A549 treated with CpdA at 1 μM for 4 hours (cell line): ENCODE measurements at places on chromosomes 13 and 19. TPM values are rescaled to one million over a fixed set of nuclear protein-coding genes. Genes with fewer than 3 reads are reported as not detected.

The GAPDHS gene
- not detected in 5 replicates for total RNA-seq

The ZNF540 gene
- 0.14 to 0.22 TPM in 2 of 5 replicates, not detected in the others for total RNA-seq

The ZFP28 gene
- total RNA-seq = 2.8 to 4.4 TPM (median 3.5 TPM) in 5 replicates

The KLK5 gene
- total RNA-seq = 0.17 TPM in 1 of 5 replicates, not detected in the others

The RAX2 gene
- not detected in 5 replicates for total RNA-seq

The MAG gene
- total RNA-seq = not detected in 5 replicates

The CDKN2D gene
- total RNA-seq = 4.4 to 6.6 TPM (median 4.8 TPM) in 5 replicates

The CD22 gene
- 0.59 to 1.4 TPM (median 0.90 TPM) in 5 replicates for total RNA-seq

The OR7C1 gene
- total RNA-seq = not detected in 5 replicates

The EFNA2 gene
- total RNA-seq = 0.98 to 2.3 TPM (median 1.7 TPM) in 5 replicates

The ZNF575 gene
- 1.4 to 2.7 TPM (median 1.9 TPM) in 5 replicates for total RNA-seq

The DACT3 gene
- total RNA-seq = 0.19 to 0.41 TPM (median 0.38 TPM) in 5 replicates

The CYP2S1 gene
- total RNA-seq = 24.4 to 29.1 TPM (median 28.3 TPM) in 5 replicates

The OR2Z1 gene
- total RNA-seq = not detected in 5 replicates

The ZNF524 gene
- 14.0 to 19.4 TPM (median 18.4 TPM) in 5 replicates for total RNA-seq

The VSTM2B gene
- not detected in 5 replicates for total RNA-seq

The ZNF573 gene
- 1.3 to 2.6 TPM (median 2.1 TPM) in 5 replicates for total RNA-seq

The GIPC3 gene
- 0.13 to 0.28 TPM (median 0.21 TPM) in 5 replicates for total RNA-seq

The ZNF497 gene
- total RNA-seq = 0.85 to 1.9 TPM (median 1.6 TPM) in 5 replicates

The TMED1 gene
- 25.8 to 31.9 TPM (median 29.8 TPM) in 5 replicates for total RNA-seq

The LILRB4 gene
- total RNA-seq = 0.07 TPM in 1 of 5 replicates, not detected in the others

The KLK3 gene
- total RNA-seq = not detected in 5 replicates

The ANKLE1 gene
- 0.30 to 0.94 TPM (median 0.66 TPM) in 5 replicates for total RNA-seq

The CNN1 gene
- total RNA-seq = 0.23 to 0.60 TPM (median 0.53 TPM) in 5 replicates

The STOML3 gene
- not detected in 5 replicates for total RNA-seq

The PIN1 gene
- total RNA-seq = 55.7 to 83.0 TPM (median 74.8 TPM) in 5 replicates

The CYP4F8 gene
- not detected in 5 replicates for total RNA-seq

The UQCR11 gene
- 99.8 to 204 TPM (median 173 TPM) in 5 replicates for total RNA-seq

The MRPL34 gene
- 69.3 to 104 TPM (median 95.7 TPM) in 5 replicates for total RNA-seq

The WTIP gene
- 23.9 to 32.0 TPM (median 29.3 TPM) in 5 replicates for total RNA-seq

The CPAMD8 gene
- total RNA-seq = 0.02 to 0.52 TPM (median 0.10 TPM) in 4 of 5 replicates, not detected in the other

The SGCG gene
- total RNA-seq = not detected in 5 replicates

The TLE2 gene
- total RNA-seq = 2.3 to 4.4 TPM (median 3.1 TPM) in 5 replicates

The CACNA1A gene
- total RNA-seq = 0.03 to 0.18 TPM (median 0.14 TPM) in 4 of 5 replicates, not detected in the other

The MYO1F gene
- 0.17 to 0.35 TPM (median 0.24 TPM) in 5 replicates for total RNA-seq

The NCR1 gene
- total RNA-seq = not detected in 5 replicates

The SOX1 gene
- not detected in 5 replicates for total RNA-seq

The SLITRK6 gene
- 0.33 to 0.97 TPM (median 0.38 TPM) in 5 replicates for total RNA-seq

The FUZ gene
- 13.7 to 16.0 TPM (median 15.2 TPM) in 5 replicates for total RNA-seq

The CCNA1 gene
- total RNA-seq = 0.32 to 0.54 TPM (median 0.38 TPM) in 5 replicates

The CPT1C gene
- total RNA-seq = 13.3 to 15.1 TPM (median 13.5 TPM) in 5 replicates

The SMIM44 gene
- not detected in 5 replicates for total RNA-seq

The RFPL4A gene
- total RNA-seq = 0.37 to 0.58 TPM (median 0.42 TPM) in 5 replicates

The PRR20C gene
- total RNA-seq = not detected in 5 replicates

The NLRP7 gene
- not detected in 5 replicates for total RNA-seq

The RGCC gene
- 0.61 to 1.2 TPM (median 1.0 TPM) in 5 replicates for total RNA-seq

The GIPR gene
- total RNA-seq = 2.1 to 4.7 TPM (median 2.5 TPM) in 5 replicates

The CABP5 gene
- total RNA-seq = not detected in 5 replicates
